Activated T-helper 1 cell treated with Interleukin-2 at 50 U/mL for 16 hours (primary cell): ENCODE measurements at places on chromosomes 11 and 22.
A peak's percentile ranks its signal among the peaks of the same experiment; 100 is the strongest.

- no peak for DNase-seq
Observed at GRCh38 chr11:15885854-15886253, 470.5 kb downstream of the SOX6 start.

DNA sequence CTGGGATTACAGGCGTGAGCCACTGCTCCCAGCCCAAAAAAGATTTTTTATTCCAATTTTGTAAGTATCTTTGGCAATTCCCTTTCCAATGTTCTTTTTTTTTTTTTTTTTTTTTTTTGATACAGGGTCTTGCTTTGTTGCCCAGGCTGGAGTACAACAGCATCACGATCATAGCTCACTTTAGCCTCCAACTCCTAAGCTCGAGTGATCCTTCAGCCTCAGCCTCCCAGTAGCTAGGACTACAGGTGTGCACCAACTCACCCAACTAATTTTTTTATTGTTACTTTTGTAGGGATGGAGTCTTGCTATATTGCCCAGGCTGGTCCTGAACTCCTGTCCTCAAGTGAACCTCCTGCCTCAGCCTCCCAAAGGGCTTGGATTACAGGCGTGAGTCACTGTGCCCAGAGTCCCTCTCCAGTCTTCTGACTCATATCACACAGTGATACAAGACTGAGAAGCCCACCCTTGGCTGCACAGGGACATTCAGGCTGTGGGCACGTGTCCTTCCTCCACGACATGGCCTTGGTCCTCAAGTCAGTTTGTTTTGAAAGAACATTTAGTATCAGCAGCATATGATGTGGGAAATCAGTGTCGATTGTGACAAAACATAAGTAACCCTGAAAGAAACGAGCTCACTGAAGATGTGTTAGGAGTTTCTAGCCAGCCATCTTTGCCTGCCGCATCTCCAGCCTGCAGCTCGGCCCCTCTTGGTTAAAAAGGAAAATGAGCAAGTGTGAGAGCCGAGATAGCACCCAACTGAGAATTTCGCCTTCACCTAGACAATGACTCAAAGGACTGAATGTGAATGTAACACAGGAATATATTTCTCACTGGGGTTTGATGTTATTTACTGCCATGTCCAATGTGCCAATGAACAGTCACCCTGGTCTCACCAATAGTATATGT is 175.5 kb downstream of the MN1 start:
- DNase-seq, result no peak

DNA sequence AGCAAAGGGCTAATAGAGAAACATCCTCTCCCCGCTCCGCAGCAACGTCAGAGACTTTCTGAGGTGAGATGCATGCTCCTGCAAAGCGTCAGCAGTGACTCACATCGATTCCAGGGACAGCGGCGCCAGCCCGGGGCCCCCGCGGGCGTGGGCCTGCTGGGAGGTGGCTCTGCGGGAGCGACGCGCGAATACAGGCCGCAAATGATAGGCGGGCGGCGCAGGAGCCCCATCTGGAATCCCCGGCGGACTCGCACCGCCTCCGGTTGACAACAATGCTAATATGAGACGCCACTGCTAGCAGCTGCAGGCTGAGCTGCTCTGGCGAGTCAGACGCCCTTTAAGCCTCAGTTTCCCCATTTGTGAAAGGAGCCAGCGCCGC is 557 bp downstream of the RANGAP1 start:
- peak; percentile 79 for DNase-seq

GRCh38 chr11:117202386-117203068 is 3.4 kb downstream of the TAGLN start:
- DNase-seq, result no peak

DNA sequence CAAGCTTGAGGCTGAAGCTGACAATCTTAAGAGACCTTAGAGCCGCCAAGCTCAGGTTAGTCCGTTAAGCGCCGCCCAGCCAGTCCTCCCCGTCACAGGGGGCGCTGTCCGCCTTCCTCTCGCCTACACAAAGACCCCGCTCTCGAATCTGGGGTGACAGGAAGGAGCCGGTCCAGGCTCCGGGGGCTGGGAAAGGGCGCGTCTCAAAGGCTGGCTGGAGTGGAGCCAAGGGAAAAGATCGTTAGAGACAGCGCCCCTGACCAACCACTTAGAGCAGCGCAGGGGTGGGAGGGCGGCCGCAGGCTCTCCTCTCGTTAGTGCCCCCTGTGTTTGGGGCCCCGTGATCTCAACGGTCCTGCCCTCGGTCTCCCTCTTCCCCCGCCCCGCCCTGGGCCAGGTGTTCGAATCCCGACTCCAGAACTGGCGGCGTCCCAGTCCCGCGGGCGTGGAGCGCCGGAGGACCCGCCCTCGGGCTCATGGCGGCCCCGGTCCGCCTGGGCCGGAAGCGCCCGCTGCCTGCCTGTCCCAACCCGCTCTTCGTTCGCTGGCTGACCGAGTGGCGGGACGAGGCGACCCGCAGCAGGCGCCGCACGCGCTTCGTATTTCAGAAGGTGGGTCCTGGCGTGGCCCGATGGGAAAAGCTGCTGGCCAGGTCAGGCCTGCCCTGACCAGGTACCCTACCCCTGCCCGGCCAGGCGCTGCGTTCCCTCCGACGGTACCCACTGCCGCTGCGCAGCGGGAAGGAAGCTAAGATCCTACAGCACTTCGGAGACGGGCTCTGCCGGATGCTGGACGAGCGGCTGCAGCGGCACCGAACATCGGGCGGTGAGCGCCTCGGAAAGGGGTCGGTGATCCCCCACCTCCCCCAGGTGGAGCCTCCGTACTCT is at the start of gene MUS81:
TSS of gene MUS81 (plus strand) at position 156 of the 887 bp plus-strand sequence. CDS start at position 477, 321 bp downstream.
- DNase-seq, result peak; percentile 93

DNA sequence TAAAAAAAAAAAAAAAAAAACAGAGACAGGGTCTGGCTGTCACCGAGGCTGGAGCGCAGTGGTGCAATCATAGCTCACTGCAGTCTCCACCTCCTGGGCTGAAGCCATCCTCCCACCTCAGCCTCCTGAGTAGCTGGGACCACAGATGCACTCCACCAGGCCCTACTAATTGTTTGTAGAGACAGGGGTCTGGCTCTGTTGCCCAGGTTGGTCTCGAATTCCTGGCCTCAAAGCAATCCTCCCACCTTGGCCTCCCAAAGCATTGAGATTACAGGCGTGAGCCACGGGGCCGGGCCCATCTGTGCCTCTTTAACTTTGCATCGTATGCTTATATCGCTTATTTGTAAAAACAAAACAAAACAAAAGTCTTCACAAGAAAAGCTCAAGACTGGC is 3.1 kb downstream of the CPT1A start:
- DNase-seq, result no peak

- no peak for DNase-seq
Observed at GRCh38 chr11:71304491-71304890, 52.1 kb upstream of the SHANK2 start.

DNA sequence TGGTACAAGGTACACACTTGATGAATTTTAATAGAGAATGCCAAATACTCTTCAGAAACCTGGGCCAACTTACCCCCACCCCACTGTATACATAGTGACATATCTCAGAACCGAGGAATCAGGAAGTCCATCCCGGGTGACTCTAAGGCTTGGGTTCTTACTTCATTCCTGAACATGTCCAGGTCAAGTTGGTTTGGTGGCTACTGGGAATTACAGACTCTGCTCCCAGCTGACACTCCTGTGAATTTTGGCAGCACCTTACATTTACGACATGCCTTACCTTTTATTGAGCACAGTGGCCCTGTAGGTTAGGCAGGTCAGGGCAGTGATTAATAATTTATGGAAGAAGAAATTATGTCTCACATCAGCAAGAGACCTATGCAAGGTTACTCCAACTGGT is 70.1 kb upstream of the LDLRAD3 start:
- no peak for DNase-seq

DNA sequence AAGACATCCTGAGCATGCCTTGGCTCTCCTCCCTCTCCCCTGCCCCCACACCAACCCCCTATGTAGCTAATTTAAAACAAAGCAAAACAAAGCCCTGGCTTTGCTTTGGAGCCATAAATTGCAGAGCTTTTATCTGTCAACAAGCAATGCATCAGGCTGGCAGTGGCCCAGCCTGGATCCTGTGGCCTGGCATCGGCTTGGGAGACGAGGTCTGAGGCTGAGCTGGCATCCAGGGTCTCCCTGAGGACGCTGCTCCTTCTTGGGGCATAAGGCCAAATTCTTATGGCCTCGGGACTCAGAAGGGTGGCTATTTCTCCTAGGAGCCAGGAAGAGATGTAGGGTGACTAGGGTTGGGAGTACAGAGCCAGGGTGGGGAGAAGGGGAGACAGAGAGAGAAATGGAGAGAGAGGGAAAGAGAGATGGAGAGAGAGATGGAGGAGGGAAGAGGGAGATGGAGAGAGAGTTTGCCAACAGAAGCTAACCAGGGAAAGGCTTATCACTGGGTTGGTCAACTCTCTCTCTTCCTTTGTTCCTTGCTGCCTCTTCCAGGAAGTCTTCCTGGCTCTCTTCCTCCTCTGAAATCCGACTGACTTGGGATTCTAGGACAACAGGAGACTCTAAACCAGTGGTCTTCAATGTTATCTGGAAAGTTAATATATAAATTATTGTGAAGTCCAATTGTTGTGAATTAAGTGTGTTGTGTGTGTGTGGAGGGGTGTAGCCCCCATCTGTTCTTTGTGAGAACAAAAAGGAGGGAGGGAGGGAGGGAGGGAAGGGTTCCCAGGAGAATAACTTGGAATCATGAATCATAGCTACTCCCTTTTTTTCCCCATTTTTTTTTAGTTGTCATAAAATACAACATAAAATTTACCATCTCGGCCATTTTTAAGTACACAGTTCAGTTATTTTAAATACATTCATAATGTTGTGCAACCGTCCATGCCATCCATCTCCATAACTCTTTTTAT is 29.1 kb downstream of the TSPAN18 start:
- DNase-seq, result no peak

- no peak for DNase-seq
Observed at GRCh38 chr22:30332994-30333706, 6.4 kb upstream of the TBC1D10A start.

DNA sequence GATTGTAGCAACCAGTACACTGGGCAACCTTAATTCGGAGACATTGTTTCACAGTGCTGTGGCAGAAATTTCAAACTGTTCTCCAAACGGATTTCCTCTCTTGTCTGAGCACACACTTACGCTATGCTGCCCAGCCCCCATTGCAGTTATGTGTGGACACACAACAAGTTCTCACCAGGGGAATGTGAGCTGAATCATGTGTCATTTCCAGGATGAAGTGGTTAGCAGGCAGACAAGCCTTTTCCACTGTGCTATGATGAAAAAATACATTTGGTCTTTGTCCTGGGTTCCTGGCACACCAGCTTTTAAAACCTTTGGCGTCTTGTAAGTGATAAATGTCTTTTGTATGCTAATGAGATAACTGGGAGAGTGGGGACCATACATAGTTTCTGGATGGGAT is 46.9 kb upstream of the SYT9 start:
- no peak for DNase-seq

DNA sequence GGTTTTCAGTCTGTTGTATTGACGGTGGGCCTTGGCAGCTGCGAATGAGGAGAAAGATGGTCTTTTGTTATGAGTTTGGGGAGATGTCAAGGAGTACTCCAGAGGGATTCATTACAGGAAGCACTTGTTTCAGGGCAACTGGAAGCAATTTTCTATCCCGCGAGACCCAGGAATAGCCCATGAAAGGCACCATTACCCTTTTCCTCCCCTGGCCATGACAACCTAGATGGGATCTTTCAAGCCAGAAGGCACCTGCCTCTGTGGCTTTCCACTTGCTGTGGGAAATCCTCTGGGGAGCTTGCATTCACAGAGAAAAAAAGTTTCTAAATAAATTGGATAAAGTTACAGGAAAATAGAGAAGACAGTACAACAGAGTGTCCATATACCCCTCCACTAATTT is 2.7 kb downstream of the ZNF215 start:
- DNase-seq, result no peak

DNA sequence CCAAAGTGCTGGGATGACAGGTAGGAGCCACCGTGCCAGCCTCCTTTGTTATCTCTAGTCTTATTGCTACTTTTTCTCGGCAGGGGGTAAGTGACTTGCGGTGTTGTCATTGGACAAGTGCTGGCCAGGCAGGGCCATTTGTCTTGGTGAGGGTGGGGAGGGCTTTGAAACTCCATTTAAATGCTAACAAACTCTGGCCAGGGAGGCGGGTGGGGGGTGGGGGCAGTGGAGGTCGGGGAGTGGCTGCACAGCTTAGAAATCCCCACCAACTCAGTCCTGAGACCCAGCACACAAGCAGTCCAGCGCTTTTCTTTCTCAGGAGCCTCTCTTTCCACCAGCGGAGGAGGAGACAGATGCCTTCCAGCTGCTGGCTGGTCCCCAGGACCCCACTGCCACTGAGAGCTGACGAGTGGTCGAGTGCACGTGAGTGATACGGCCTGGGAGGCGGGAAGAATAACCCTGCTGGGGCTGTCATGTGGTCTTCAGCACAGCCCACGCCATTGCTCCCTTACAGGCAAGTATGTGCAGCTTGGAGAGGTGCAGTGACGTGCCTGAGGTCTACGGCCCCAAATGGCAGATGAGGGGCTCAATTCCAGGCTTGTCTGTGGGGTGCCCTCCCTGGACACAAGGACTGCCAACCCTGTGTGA is 24.2 kb upstream of the OSBPL5 start:
- no peak for DNase-seq

DNA sequence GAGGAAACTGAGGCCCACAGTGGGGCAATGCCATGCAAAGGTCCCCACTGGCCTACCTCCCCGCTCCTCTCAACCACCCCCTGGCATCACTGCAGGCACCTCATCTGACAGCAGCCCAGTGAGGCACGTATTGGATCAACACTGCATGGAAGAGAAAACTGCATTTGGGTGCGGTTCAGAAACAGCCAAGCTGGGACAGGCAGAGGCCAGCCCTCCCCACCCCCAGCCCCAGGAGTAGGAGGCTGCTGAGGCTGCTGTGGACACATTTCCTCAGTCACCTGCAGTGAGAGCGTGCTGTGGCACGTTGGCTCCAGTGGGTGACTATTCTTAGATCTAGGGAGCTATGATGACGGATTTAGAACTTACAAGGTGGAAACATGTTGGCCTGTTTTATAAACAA is 63.7 kb downstream of the KCNC1 start:
- DNase-seq, result no peak

DNA sequence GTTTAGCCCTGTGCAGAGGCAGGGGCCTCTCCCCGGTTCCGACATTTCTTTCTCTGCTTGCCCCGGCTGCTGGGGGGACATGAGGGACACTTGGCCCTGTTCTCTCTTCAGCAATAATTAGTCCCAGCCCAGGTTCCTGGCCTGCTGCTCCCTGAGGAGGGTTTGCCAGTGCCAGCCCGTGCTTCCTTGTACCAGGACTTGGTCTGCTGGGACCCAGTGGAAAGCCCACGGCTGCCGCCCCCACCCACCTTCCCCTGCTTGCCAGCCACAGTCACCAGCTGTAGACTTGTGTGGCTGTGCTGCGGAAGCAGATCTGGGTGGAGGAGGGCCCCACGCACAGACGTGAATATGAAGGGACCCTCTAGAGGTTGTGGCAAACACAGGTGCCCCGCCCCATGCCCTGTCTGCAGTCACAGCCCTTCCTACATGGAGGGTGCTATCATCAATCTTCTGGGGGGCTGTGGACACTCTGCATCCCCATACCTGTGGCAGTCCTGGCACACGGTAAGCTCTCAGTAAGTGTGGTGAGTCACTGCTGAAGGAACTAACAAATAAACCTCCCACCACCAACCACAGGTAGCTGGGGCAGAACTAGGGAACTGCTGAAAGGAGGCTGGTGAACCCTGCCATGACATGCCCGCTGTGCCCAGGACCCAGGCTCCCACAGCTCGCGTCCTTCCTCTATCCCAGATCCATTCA is 949 bp downstream of the TP53AIP1 start:
- no peak for DNase-seq
